Uterine smooth muscle cell (primary cell): ENCODE measurements at places on chromosomes 12 and 14. TPM values are rescaled to one million over a fixed set of nuclear protein-coding genes. Genes with fewer than 3 reads are reported as not detected.

Gene CLECL1
- not detected in 2 replicates for total RNA-seq

Gene APOF
- not detected in 2 replicates for total RNA-seq

Gene KITLG
- 103 and 169 TPM in 2 replicates for total RNA-seq

Gene RAPGEF3
- 5.3 and 6.1 TPM in 2 replicates for total RNA-seq

Gene GPR137C
- 0.37 and 0.44 TPM in 2 replicates for total RNA-seq

Gene GCH1
- 2.1 and 2.5 TPM in 2 replicates for total RNA-seq

Gene SELPLG
- 0.55 and 1.00 TPM in 2 replicates for total RNA-seq

Gene RTL1
- total RNA-seq, result under 0.01 TPM in 2 replicates

Gene TMEM121
- 9.2 and 10.7 TPM in 2 replicates for total RNA-seq

Gene TGFB3
- total RNA-seq, result 8.0 and 10.1 TPM in 2 replicates

Gene POTEG
- not detected in 2 replicates for total RNA-seq

Gene MYRFL
- not detected in 2 replicates for total RNA-seq

Gene SIX1
- 0.12 and 0.33 TPM in 2 replicates for total RNA-seq

Gene RNASE7
- not detected in 2 replicates for total RNA-seq

Gene KHNYN
- total RNA-seq, result 60.5 and 61.6 TPM in 2 replicates

Gene TAS2R13
- total RNA-seq, result 1.5 and 2.3 TPM in 2 replicates

Gene AKAP5
- total RNA-seq, result 0.44 and 1.1 TPM in 2 replicates

Gene HSPB8
- 17.8 and 18.9 TPM in 2 replicates for total RNA-seq
